ENCODE measurements at places on chromosomes 5 and 9.

DNA sequence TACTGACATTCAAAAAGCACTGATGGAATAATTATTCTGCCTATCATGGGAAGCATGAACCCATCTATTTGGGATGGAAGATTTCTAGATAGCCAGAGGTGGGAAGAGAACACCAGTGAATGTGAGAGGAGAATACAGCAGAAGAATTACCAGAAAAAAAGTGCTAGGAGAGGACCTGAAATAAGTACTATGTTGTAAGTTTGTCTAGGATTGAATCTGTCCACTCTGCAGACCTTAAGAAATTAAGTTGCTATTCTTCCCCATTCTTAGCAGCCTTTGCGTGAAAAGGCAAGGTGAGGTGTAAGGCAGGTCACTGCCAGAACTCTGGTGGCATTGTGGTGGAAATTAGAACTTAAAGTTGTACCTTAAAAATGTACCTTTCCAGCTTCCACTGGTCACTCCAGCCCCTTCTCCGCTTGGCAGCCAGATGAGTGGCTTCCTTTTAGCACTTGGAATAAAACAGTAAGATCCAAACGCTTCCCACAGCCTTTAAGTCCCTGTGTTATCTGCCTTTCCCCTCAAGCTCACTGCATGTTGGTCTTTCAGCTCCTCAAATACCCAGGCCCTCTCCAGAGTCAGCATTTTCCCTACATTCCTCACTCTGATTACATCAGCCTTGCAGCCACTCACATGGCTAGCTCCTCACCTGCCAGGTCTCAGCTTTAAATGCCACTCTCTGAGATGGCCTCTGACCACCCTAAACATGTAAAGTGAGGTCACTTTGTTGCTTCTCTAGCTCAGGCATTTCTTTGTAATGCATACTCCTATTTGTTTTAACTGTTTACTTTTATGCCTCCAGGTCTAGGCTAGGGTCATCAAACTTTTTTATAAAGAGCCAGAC is 253.0 kb downstream of the EPB41L4A start:
- DNase-seq, result no peak

GRCh38 chr9:136087741-136088480 is 7.2 kb downstream of the NACC2 start:
- DNase-seq, result no peak

GRCh38 chr5:87246061-87246460 is 21.6 kb upstream of the RASA1 start:
- no peak for DNase-seq

- DNase-seq, result no peak
Measured at GRCh38 chr9:85978496-85978895, 37.5 kb downstream of the NAA35 start.

GRCh38 chr9:125494653-125494915 is 212.4 kb downstream of the MAPKAP1 start:
- DNase-seq, result no peak

- no peak for DNase-seq
Measured at GRCh38 chr5:126348855-126349635, 74.2 kb upstream of the GRAMD2B start.

DNA sequence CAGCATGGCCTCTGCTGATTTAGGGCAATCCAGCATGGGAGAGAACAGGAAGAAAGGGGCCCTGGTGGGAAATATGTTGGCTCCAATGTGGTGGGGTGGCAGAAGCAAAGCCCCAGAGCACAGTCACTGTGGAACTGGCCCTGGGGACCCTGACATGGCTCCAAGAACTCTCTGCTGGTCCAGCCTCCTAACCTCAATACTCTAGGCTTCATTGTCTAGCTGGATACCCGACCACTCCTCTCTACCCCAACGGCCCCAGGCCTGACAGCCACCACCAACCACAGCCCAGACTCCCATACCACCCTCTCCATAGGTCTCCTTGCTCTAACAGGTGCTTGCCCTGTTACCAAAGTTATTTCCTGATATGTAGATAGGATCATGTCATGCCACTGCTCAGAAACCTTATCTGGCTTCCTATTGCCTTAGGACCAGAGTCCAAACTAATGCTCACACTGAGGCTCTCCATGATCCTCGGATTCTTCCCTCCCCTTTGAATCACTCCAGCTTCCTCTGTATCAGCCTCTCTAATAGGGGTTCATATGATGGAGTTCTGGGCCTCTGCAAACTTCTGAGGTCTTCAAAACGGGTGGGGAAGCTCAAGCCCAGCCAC is 12.9 kb downstream of the ACSL6 start:
- no peak for DNase-seq

DNA sequence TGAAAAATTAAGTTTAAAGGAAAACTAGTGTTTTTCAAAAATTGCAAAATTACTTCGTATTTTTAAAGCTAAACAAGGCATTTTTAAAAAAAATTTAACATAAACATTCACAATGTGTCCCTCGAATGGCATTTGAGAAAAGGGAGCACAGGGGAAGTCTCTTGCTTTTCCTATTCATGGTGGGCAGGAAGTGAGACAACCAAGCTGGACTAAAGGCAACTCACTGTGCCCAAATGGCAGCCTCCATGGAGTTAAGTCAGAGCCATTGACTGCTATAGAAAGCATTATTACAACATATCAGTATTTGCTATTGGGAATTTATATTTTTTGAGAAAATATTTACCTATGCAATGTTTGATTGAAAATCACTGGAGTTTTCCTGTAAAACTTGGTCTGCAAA is 8.3 kb downstream of the HNRNPH1 start:
- DNase-seq, result no peak

DNA sequence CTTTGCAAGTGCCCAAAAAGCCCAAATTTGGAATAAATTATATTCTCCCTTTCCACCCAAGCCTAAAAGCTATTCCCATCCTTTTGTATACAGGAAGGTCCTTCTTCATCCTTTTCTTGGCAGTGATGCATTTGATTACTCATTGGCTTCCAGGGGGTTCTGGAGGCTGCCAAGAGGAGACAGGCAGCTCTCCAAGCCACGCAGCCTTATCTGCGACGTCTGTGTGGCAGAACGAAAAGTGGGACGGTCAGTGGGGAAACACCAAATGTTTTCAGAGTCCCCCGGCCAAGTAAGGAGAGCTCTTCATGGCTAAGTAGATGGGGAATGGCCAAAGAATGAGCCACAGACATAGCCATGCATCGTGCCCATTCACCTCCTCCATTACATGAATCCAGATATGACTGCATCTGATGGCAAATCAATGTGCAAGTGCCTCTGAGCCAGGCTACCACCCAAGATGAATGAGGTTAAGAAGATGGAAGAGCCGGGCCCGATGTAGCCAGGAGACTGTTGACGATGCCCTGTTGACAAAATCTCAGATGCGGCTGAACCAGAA is 12.1 kb downstream of the ADAM19 start:
- no peak for DNase-seq

DNA sequence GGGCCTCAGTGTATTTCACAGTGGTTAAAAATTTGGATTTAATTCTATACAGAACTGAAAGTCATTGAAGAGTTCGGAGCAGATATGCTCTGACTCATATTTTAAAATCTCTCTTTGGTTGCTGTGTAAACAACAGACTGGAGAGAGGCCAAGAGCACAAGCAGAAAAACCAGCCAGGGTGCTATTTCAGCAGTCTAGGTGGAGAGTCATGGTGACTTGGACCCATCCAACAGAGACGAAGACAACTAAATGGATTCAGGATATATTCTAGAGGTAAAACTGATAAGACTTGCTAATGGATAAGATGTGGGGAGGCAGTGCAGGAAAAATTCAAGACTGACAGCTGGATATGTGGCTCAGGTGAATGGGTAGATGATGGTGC is 168.9 kb downstream of the MAPKAP1 start:
- DNase-seq, result no peak

GRCh38 chr5:20833081-20833627 is 845.2 kb upstream of the CDH18 start:
- DNase-seq, result no peak

DNA sequence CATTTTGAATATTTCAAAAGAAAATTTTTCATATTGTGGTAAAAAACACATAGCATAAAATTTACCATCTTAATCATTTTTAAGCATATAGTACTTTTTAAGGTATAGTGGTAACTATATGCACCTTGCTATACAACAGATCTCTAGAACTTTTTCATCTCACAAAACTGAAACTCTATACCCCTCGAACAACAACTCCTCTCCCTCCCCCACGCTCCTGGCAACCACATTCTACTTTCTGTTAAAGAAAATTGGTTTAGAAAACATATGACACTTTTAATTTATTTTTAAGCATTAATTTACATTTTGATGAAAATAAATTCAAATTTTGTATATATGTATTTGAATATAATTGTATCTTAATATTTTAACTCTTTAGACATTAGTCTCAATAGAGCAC is 147.2 kb upstream of the EFNA5 start:
- no peak for DNase-seq

DNA sequence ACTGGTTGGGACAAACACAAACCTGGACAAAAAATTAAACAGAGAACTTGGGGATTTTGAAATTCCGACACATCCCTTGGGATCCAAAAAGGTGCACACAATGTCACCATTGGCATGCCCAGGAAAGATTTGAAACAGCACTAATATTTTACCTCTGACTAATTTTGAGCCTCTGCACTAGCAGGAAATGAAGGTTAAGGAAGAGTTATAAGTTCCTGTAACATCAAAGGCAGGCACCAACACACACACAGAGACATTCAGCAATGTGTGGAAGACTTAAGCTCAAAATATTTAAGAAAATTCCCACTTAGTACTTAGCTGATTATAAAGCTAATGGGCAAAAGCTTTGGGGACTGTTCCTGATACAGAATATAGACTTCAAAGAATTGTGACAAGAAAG is 247.0 kb downstream of the CDH9 start:
- DNase-seq, result no peak

- no peak for DNase-seq
Measured at GRCh38 chr9:82829818-82830217, 233.1 kb downstream of the RASEF start.

- DNase-seq, result peak; percentile 47
Measured at GRCh38 chr5:95842854-95843544, 20.5 kb upstream of the GLRX start.

- no peak for DNase-seq
Measured at GRCh38 chr5:44645502-44645901, 163.2 kb upstream of the MRPS30 start.

GRCh38 chr5:157857816-157858526 is 974 bp downstream of the CLINT1 start:
- no peak for DNase-seq

DNA sequence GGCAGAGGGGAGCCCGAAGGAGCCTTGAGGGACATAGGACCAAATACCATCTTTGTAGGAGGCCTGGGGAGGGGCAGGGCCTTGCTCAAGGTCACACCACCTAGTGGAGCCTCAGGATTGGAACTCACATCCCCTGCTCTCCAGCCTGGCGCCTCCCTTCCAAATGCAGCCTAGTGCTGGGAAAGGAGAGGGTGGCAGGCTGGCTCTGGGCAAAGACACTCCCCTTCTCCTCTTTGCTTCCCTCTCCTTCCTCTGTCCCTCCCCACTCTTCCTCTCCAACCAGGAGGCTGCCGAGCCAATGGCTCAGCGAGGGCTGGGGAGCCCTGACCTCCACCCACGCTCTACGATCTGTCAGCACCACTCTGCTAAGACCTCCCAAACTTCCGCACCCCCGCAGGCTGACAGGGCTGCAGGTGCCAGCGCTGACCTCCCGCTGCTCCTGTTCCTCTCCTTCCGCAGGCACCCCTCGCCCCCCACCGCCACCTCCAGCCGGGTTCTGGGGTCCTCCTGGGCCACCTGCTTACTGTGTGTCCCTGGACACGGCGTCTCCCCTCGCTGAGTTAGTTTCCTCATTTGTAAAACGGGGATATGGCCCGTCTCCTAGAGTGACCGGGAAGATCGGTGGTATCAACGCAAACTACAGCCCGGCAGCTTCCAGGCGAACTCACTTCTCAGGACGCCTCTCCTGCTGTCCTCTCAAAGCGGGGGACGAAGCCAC is 52.9 kb downstream of the C9orf50 start:
- no peak for DNase-seq

GRCh38 chr9:99868845-99869244 is 37.6 kb upstream of the STX17 start:
- DNase-seq, result no peak

DNA sequence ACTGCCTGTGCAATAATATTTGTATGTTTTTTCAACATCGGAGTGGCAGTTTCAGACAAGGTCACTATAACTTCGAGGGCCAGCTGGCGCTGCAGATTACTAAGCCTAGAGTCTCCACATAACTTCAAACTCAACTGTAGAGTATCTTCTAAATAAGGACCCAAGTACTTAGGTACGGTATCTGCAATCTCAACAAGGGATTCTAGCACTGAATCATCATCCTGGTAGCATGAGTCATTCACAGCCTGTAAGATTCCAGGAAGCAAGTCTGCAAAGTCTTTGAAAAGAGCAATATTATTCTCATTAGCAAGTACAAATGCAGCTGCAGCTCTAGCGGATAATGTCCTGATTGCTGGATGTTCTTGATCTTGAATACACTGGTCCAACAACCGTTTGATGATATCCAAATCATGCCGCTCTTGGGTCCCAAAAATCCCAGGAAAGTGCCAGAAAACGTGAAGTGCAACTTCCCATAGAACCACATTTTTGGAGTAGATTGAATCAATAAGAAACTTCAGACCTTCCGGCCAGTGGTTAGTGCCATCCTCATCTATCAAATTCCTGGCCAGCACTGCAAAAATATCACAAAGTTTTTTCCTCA is 654 bp downstream of the RANBP6 start:
- no peak for DNase-seq

DNA sequence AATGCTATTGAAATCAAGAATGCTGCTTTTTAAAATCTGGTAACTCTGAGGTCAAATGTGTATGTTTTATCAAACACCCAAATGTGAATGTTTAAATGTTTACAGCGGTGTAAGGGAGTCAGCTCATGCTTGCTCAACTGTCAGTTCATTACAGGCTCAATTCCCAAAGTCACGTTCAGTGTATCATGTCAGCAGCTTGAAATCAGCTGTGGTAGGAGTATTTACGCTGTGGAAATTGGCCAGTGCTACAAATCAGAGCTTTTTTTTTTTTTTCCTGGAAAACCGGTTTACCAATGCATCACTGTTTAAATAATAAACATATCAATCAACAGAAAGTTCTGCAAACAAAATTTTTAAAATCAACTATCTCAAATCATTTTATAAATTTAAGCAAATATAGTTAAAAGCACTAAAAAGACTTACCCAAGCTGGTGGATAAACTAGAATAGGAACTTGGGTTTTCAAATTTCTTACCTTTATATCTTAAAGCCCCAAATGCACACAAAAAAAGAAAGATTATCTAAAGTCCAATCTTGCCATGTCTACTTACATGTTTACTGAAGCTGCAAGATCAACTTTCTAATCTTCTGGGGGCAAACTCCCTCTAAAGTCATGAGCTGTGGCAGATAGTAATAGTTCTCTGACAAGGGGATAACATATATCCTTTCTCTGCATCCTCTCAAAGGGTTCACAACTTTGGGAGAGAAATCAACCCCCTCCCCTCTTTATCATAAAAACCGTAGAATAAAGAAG is 57.6 kb upstream of the GRAMD2B start:
- DNase-seq, result no peak

GRCh38 chr9:18457510-18457909 is 16.4 kb upstream of the ADAMTSL1 start:
- no peak for DNase-seq

Data from activated CD4-positive, alpha-beta T cell treated with anti-CD3 and anti-CD28 coated beads, Interleukin-2, amount 50 U/mL, for 1 hour (primary cell).